ENCODE measurements at places on chromosomes 6 and 20.

GRCh38 chr6:158198461-158198860 is 30.3 kb downstream of the GTF2H5 start:
- no peak for DNase-seq

DNA sequence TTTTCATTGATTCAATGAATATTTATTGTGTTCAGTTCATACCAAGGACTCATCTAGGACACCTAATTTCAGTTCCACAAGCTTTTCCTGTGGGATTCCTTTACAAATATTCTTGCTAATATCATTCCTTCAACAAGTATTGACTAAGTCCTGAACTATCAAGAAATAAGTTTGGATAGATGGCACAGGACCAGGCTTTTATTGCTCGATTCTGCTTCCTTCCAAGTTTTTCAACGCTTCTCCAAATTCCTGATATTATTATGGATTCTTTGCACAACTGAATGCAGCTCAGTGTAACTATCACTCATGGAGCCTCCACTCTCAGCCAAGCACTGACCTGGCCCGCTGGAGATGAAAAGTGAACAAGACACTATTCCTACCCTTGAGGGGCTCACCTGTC is 32.7 kb upstream of the COL21A1 start:
- no peak for DNase-seq

DNA sequence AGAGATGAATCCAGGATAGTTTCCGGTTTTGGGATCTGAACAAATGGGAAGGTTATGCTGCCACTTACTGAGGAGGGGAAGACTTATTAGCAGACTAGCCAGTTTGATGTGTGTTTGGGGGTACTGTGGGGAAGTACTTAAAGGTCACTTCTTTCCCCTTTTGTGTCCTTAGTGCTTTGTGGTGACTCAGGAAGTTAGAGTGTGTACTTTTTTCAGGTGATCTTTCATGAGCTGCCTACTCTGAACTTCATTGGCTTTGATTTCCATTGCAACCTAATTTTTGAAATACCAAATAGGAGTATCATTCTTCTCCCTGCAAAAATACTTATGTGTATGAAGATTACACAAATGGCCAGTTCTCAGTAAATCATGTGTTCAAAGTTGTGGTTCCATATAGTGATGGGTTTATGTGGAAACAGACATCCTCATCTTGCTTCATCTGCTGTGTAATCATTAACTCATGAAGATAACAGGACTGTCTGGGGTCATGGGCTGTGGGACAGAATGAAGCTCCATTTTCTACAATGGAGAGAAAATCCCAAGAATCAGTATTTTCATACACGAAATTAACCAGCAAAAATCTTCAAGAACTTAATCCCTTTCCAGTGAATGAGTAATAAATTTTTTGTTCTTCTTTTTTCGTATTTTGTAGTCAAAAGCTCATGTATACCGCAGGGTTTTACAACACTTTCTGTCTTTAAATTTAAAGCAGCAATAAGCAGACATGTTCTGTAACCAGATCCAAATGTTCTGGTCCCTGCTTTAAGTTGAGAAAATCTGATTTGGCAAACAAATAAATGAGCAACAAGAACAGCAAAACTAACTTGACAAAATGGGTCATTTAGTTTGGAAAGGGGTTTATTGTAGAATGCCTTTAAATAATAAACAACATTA is 272.2 kb upstream of the FLRT3 start:
- DNase-seq, result no peak

DNA sequence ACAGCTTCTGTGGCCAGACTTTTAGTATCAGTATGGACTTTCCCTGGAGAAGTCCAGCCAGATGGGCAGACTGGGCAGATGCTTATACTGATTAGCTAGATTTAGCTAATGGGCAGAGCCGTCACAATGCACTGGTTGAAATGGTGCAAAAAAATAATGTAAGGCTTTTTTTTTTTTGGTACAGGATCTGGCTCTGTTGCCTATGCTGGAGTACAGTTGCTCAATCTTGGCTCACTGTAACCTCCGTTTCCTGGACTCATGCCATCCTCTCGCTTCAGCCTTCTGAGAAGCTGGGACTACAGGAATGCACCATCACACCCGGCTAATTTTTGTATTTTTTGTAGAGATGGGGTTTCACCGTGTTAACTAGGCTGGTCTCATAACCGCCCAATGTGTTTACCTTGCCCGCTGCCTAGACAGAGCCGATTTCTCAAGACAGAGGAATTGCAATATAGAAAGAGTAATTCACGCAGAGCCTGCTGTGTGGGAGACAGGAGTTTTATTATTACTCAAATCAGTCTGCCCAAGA is 16.4 kb upstream of the KIFC1 start:
- DNase-seq, result no peak

DNA sequence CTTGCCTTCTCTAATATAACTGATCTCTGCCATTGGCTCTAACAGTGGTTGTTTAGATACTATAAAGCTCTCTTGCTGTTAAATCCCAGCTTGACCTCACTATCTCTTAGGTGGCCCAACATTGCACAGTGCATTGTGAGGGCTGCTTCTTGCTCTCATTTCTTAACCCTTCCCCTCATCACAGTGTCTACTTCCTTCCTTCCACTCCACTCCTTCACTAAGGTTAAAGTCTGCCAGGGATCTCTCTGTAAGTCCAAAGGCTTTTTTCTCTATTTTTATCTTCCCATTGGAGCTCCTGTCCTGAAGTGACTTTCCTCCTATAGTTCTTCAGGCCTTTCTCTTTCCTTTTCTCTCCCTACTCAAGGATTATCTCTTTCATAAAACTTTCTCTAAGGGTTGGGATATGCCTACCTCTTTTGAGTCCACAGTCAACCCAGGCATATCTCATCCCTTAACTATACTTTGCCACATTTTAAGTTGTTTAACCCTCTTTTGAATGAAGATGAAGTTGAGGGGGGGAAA is 4.0 kb upstream of the TBC1D22B start:
- no peak for DNase-seq

GRCh38 chr6:18501663-18502013 is 114.5 kb downstream of the RNF144B start:
- no peak for DNase-seq

DNA sequence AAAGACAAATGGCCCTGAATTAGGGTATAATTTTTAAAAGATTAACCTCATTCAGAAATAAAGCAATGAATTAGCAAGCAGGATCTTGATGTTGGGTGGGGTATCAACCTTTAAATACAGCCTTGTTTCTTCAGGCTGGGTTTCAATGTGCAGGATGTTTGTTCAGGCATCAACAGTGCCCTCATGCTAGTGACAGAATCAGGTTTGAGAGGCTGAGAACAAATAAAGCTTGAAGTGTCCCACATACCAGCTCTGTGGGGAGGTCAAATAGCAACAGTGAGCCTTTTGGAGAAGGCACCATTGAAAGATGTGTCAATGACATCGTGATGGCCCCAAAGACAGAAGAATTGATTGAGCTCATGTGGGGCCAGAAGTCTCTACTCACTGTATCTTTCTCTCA is 68.2 kb downstream of the MTFR2 start:
- DNase-seq, result no peak

DNA sequence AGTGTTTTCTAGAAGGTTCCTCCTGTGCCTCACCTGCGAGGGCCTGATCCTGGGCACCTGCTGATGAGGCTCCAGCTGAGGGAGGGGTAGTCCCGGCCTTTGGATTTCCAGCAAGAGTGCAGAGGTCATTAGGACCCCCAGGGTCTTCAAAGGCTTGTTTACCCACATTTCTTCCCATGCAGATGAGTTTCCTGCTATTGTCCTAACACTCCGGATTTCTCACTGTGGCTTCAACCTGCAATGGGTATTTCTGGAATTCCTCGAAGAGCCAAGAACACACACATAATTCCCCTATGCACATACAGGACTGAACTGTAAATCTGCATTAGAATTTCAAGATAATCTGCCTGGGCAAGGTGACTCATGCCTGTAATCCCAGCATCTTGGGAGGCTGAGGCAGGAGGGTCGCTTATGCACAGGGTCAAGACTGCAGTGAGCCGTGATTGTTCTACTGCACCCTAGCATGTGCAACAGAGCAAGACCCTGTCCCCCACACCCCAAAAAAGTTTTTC is 53.9 kb downstream of the ADNP start:
- DNase-seq, result no peak

DNA sequence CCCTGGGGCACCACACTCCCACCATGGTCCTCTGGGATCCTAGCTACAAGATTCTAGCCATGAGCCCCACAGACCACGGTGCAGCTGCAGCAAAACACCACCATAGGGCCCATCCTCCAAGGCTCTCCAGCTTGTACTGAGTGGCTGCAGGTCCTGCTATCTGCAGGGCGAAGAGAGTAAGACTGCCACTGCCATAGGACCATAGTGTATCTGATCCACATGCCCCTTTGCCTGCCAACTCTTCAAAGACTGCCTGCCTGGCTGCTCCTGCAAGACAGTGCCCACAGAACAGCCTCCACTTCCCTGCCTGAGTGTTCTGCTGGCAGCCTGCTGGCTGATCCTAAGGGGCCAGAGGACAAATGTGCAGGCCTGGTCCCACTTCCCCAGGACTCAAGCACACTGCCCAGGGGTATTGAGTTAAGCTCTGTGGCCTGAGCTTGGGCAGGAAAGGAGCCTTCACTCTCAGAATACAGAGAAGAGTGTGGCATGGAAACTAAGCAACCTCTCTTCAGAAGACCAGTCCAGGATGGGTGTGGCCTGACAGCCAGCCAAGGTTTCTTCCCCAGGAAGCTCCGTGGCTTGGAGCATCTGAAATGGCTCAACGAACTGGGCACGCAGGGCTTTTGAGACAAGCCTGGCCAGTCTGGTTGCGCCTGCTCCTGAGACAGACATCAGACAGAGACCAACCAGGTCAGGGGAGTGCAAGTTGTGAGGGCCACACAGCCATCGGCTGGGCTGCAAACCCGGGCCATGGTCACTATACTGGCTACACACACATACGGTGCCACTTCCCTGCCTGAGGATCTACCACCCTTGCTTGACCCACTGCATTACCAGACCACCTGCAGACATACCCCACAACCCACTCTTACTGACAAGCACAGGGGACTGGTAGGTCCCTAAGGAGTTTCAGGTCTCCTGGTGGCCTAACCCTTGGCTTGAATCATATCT is 54.5 kb downstream of the RNGTT start:
- no peak for DNase-seq

DNA sequence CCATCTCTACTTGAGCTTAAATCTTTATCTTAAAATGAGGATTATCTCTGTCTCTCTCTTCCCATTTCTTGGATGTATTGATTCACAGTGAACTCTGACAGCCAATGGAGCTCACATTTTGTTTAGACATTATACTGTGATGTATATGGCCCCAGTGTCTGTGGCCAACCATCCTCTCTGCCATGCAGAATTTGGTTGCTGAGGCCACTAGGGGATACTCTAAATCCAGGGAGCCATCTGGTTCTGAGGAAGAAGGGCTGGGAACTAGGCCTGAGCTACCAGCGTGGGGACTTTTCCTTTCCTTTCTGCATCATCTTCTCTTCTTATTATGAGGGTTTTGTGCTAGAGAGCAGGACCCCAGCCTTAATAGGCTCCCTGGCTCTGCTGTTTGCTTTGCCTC is 59.1 kb upstream of the RIPOR2 start:
- no peak for DNase-seq
